Activated CD4-positive, alpha-beta T cell treated with anti-CD3 and anti-CD28 coated beads, Interleukin-2, amount 10 ng/mL, durations not matched to agents 7 days and 5 days (primary cell): ENCODE measurements at places on chromosomes 7 and 10.

- no peak for DNase-seq
These were observed 4.5 kb downstream of the DEPP1 start for GRCh38 chr10:44974082-44974627.

GRCh38 chr10:61750943-61751471, 88.3 kb downstream of the CABCOCO1 start:
- peak; percentile 72 for DNase-seq

DNA sequence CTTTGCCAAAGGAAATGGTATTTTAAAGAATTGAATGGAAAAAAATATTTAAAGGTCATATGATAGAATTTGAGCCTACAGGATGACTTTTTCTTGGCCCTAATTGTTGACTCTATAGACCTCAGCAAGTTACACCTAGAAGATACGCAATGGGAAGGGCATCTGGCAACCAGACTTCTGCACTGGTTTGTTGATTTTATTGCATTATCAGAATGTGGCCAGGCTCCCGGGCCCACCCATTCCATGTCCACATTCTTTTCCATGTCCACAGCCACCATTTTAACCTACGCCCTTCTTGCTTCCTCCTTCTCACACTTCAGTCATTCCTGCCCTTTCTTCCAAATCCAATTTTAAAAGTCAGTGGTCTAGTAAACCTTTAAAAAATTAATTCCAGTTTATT, 738.4 kb downstream of the SUGCT start:
- no peak for DNase-seq

- no peak for DNase-seq
These were observed 171.2 kb downstream of the ZNF365 start for GRCh38 chr10:62545160-62546066.

GRCh38 chr7:111292026-111292470, 201.1 kb downstream of the LRRN3 start:
- no peak for DNase-seq

DNA sequence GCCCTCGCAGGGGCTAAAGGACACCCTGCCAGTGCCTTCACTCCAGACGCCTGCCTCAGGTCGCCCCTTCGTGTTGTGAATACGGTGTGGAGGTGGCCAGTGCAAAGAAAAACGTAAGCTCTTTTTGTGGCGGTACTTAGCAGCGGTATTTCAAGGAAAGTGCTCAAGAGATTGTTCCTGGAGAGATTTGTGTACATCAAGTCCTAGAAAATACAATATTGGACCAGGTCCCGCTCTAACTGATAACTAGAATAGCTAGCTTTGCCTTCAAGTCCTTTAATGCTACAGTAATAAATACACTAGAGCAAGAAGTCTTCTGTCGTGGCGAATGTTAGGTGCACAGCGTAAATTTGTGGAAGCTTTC, 689 bp downstream of the PLCE1 start:
- DNase-seq, result no peak

- no peak for DNase-seq
These were observed 32.0 kb downstream of the EEPD1 start for GRCh38 chr7:36185092-36185491.

GRCh38 chr10:43816351-43817321, 168.0 kb upstream of the ZNF32 start:
- DNase-seq, result peak; percentile 89

GRCh38 chr10:117532003-117532385, 10.6 kb upstream of the EMX2 start:
- no peak for DNase-seq

DNA sequence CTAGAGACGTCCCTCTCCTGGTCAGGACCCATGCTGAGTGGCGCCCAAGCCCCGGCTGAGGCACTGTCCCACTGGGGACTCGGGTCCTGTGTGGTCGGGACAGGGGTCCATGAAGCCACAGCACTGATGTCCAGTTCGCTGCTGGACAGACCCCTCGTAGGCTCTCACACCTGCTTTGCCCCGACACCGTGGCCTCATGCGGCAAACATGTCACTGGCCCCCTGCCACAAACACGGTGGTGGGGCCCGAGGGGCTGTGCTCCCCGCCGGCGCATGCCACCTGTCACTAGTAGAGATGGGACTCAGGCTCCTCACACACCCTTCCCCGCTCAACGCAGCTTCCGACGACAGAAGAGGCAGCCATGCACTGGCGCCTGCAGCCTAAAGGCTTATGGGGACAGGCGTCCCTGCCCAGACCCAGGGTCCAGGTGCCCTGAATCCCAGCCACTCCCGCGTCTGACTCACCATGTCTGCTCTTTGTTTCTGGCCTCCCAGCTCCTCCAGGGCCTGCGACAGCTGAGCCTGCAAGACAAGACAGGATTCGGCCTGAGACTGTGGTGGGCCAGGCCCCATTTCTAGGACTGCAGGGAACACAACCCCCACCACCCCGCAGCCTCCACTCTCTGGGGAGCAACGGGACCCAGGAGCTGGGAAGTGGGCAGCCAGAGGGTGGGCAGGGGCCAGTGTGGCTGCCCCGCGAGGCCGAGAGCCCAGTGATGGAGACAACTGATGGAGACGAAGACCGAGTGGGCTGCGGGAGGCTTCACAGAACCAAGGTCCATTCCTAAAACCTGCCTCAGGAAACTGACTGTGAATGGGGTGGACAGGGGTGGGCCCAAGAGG, 230.9 kb downstream of the MAD1L1 start:
- DNase-seq, result no peak

- DNase-seq, result no peak
These were observed 408.6 kb upstream of the PRKCQ start for GRCh38 chr10:6988654-6989053.

DNA sequence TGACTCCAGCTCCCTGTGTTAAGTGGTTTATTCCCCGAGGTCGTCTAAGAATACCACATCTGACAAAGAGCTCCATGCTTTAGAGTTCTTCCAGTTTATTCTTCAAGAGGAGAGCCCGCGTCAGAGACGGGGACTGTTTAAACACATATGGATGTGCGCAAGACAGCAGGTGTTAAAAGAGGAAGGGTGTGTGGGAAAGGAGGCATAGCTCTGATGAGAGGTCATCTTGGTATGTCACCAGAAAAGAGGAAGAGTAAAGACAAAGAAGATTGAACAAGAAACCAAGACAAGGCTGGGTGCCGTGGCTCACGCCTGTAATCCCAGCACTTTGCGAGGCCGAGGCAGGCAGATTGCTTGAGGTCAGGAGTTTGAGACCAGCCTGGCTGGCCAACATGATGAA, 258.7 kb downstream of the CCDC3 start:
- DNase-seq, result no peak

DNA sequence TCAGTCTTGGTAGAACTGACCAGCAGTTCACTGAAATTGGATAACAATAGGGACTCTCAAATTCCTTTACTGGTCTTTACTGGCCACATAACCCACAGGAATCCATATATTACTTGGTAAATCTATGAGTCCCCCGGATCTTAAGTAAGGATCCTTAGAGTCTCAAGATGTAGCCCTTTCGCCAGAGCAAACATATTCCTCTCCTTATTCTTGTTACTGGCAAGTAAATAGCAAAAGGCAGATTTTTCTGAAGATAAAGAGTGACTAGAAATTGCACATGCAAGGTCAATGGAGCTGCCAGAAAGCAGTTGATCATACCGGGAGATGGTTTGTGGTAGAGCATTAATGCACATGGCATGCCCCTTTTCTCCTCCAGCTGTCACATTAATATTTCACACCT, 283.0 kb downstream of the HDAC9 start:
- DNase-seq, result no peak

GRCh38 chr10:3635211-3635671, 149.8 kb downstream of the KLF6 start:
- no peak for DNase-seq

DNA sequence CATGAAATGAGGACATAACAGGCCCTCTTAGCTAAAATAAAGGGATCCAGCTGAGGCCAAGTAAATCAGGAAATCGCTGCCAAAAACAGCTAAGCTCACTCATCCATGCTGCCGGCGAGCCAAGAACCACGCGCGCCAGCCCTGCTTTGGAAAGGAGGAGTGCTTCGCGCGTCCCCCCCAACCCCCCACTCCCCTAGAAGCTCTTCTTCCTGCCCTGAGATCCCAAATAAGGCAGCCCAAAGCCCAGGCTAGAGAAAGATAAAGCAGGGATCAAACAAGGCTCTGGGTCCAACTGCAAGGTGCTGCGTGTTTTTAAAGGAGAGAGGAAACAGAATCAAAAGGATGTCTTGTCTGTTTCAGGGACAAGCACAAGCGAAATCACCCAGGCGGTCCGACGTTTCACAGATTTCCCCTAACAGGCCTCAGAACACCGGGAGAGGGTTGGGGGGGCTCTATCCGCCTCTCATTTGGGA, 168.3 kb upstream of the AUTS2 start:
- no peak for DNase-seq

- no peak for DNase-seq
These were observed 7.8 kb downstream of the GPER1 start for GRCh38 chr7:1095621-1096155.

GRCh38 chr10:124532106-124532641, 70.6 kb downstream of the LHPP start:
- no peak for DNase-seq

DNA sequence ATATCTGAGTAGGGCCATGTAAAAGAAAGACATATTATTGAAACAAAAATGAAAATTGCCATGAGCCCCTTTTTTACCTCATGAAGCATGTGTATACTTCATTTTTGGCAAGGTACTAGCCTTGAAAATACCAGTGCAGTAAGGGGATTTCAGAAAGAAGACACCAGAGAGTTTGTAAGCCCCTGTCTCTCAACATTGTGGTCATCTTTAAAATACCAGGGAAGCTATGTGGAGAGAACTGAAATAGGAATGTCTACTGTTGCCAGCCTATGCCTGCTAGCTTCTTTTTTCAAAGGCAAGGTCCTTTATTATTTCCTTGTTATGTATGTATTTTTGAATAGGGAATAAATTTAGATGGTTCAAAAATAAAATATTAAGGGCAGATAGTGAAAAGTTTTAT, 57.8 kb downstream of the CASD1 start:
- no peak for DNase-seq

DNA sequence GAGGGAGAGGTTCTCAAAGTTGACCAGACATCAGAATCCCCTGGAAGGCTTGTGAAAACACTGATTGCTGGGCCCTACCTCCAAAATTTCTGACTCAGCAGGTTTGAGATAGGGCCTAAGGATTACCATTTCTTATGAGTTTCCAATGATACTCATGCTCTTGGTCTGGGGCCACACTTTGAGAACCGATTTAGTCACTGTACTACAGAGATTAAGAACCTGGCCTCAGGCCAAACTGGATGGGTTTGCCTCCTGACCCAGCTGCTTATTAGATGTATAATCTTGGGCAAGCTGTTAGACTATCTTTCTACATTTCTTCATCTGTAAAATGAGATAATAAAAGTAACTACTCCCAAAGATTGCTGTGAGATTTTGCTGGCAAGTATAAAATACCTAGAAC, 77.1 kb upstream of the SCIN start:
- no peak for DNase-seq

- DNase-seq, result no peak
These were observed 251.2 kb upstream of the HGF start for GRCh38 chr7:82021036-82021435.

- no peak for DNase-seq
These were observed 256.0 kb downstream of the TRIL start for GRCh38 chr7:28702171-28702570.

DNA sequence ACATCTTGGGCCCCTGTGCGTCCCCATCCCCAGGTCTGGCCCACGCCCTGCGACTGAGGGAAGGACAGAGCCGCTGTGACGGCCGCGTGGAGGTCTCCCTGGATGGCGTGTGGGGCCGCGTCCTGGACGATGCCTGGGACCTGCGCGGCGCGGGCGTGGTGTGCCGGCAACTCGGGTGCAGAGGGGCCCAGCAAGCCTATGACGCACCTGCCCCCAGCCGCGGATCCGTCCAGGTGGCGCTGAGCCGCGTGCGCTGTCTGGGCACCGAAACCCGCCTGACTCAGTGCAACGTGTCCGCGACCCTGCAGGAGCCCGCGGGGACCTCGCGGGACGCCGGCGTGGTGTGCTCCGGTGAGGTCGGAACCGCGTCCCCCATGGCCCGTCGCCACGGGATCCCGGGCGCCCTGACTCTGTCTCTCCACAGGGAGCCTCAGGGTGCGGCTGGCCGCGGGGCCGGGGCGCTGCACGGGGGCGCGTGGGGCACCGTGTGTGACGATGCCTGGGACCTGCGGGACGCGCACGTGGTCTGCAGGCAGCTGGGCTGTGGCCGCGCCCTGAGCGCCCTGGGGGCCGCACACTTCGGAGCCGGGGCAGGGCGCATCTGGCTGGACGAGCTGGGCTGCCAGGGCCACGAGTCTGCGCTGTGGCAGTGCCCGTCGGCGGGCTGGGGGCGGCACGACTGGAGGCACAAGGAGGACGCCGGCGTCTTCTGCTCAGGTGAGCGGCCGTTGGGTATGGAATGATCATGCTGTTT, 5.9 kb downstream of the SCART1 start:
- no peak for DNase-seq

DNA sequence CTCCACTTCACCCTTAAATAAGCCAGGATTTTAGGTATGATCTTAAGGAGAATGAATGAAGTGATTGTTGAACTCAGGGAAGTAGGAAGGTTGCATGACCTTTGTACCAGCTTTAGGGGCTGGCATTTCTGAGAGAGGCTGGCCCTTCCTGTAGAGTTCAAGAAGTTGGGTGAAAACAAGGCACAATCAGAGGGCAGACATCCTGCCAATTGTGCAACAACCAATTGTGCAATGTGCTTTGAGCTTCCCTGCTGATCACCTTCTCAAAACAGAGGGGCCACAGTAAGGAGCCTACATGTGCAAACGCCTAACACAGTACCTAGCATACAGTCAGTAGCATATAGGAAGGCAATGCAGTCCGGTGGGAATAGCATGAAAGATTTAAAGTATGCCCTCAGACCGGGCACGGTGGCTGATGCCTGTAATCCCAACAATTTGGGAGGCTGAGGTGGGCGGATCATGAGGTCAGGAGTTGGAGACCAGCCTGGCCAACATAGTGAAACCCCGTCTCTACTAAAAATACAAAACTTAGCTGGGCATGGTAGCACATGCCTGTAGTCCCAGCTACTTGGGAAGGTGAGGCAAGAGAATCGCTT, 5.4 kb downstream of the CPVL start:
- DNase-seq, result no peak

DNA sequence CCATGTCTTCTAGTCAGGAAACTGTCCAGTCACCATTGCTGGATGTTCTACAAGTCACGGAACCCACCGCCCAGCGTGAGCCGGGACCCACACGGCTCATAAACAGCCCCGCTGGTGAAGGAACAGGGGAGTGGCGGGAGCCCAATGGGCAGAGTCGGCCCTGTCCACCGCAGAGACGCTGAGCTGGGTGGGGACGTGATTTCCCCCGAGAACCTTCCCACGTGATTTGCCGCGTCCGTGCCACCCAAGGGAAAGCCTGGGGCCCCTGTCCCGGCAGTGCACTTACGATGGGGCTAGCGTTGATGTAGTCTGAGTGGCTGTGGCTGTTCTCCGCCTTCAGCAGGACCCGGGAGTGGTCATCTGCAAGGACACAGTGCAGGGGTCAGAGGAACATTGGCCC, 266.9 kb downstream of the DNAJB6 start:
- no peak for DNase-seq

- no peak for DNase-seq
These were observed 2.1 kb downstream of the GHRHR start for GRCh38 chr7:30965883-30966282.

GRCh38 chr7:36275735-36276284, 113.9 kb upstream of the ANLN start:
- no peak for DNase-seq
